ENCODE measurements at places on chromosomes 4 and X.

- no peak for DNase-seq
These were observed 95.0 kb upstream of the UBQLN2 start for GRCh38 chrX:56468441-56468840.

- DNase-seq, result no peak
These were observed 84.4 kb upstream of the ARMCX2 start for GRCh38 chrX:101744085-101744484.

DNA sequence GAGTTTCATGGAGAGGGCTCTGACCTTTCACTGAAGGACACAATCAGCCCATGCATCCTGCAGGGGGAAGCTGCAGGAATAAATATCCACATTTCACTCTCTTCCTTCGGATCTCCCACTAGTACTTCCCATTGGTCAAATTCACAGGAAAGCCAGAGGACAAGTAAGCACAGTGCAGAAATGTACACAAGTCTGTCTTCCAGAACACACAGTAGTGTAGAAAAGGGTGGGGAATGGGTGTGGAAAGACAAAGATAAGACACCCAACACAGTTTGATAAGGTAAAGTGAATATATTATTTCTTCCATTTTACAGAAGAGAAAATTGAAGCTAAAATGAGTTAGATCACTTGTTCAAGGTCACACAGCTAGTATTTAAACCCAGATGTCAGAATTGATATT, 81.1 kb upstream of the PCDH19 start:
- DNase-seq, result no peak

DNA sequence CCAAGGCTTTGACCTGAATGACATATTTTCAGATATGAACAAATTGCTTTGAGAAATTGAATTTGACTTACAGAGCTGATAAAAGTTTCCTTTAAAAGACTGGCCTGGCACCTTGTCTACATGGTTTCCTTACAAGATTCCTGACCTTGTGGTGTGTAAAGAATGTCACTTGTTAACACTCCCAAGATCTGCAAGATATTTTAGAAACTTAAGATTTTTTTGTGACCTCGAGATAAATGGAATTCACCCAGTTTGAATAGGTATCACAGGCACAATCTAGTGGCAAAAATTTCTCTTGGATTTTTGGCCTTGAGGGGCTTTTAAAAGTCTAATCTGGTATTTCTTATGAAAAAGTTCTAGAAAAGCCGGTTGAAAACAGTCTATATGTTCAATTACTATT, 1568.9 kb upstream of the IGFBP7 start:
- no peak for DNase-seq

- no peak for DNase-seq
These were observed 806 bp upstream of the CD99L2 start for GRCh38 chrX:150899191-150899757.

DNA sequence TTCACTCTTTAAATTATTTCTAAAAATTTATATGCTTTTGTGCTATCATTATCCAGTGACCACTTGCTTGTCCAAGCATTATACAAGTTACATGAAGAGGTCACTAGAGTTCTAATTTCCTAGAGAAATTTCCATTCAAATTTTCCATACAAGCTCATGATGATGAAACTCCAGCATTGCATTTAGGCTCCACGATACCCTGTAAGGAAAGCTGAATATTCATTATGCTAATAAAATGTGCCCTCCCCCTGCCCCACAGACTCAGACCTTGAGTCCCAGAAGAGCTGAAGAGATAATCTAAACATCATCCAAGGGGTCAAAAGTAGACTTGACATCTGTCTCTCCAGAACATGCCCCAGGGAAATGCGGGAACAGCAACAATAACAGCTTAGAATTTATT, 19.6 kb upstream of the FAM156A start:
- DNase-seq, result no peak

DNA sequence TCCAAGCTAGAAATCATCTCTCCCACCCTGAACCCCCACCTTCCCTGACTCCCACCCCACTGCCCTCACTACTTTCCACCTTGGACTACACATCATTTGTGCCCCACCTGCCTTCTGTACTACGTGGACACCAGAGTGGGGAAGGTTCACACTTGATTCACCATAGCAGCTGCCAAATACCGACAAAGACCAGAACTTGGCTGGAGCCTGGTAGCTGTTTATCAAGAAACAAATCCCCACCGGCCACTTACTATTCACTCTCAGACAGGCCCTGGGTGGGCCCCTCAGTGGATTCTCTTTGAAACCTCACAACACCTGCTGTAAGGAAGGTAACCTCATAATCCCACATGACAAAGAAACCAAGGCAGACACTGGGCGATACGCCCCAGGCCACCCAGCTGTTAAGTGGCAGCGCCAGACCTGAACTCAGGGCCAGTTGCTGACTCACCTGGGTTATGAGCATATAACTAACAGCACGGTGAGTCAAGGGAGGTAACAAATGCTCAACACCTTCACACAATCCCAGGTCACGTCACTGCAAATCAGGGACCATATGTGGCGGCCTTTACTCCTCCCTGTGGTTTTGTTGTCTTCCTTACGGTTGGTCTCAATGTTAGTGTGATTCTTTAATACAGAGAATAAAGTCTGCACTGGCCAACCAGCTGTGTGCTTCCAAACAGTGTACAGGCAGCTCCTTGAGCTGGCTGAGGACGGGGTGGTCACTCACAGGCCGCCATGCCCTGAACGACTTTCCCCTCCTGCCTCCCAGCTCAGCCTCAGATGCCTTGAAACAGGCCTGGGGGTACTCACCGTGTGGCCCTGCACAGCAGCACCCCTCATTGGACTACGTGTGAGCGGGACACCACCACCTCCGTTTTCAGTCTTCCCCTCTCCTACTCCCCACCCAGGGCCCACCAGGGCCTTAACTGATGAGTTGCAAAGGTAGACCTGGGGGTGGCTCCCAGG, 7.5 kb downstream of the WDR1 start:
- no peak for DNase-seq

- DNase-seq, result no peak
These were observed 278.2 kb upstream of the GATB start for GRCh38 chr4:152039023-152039481.

DNA sequence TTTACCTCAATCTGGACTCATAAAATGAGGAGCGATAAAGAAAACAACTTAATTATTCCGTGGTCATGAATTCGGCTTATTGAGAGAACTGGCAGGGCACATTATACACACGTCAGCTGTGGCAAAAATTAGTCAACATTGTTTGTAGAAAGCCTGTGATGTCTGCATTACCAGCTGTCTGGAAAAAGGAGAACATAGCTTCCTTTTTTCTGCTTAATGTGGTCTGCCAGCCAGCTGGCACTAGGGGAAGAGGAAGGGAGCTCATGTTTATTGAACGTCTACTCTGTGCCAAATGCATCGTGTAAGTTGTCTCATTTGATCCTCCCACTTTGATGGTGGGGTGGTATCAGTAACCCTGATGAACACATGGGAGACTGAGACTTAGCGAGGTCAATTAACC, 367.6 kb downstream of the ARHGAP24 start:
- DNase-seq, result no peak

DNA sequence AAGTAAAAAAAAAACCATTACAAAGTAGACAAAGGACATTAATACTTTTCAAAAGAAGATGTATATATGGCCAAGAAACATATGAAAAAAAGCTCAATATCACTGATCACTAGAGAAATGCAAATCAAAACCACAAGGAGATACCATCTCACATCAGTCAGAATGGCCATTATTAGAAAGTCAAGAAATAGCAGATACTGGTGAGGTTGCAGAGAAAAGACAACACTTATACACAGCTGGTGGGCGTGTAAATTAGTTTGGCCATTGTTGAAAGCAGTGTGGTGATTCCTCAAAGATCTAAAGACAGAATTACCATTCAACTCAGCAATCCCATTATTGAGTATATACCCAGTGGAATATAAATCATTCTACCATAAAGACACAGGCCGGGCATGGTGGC, 39.3 kb downstream of the TASL start:
- no peak for DNase-seq

DNA sequence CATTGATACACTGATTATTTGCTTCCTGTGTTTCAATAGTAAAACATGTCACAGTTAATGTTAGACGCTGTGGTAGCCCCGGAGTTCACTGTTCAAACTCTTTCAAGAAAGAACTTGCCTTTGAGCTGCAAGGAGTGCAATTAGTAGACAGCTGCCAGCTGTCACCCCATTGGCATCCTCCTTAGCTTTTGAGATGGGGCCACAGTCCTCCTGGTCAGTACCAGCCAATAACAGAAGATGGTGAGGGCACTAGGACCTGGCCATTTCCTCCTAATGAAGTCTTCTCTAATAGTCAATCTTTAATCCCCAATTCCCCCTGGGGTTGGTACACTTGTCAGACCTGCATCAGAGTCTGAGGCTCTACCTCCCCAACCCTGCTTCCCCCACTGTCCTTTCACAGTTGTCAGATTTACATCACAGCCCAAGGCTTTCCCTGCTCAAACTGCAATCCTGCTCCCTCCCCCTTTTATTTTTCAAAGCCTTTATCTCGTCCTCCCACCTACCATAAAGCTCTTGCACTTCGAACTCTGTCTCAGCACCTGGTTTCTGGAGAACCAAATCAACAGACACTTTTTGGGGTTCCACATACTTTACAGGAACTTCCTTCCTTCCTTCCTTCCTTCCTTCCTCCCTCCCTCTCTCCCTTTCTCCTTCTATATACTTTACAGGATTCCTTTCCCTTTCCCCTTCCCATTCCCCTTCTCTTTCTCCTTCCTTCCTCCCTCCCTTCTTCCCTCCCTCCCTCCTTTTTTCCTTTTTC, 182.0 kb downstream of the RASL11B start:
- DNase-seq, result no peak

- DNase-seq, result no peak
These were observed 10.6 kb downstream of the HGFAC start for GRCh38 chr4:3452376-3452775.

DNA sequence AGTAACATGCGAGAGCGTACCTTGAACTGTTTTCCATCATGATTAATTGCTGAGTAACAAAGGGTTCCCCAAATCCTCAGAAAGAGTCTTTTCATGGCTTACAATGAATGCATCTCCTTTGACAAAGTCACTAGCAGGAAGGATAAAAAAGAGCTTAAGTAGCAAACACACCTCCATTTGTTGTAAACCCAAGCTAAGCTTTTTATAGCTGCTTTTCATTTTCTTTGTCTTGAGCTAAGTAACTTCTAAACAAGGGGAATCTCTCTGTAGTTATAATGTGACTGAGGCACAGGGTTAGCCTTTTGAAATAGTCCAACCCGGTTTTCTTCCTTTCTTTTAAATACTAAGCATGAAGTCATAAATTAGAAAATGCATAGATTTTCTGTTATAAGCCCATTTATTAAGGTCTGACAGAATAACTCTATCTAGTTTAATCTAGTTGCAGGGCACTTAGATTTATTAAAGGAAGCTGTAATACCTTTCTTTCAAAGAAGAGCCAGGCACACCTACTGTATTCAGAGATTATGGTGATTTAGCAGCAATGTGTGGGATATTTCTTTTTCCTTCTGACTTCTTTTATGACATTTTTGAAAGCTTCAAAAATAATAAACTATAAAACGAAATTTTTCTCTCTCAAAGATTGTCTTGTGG, 226.9 kb upstream of the SMIM31 start:
- DNase-seq, result no peak

DNA sequence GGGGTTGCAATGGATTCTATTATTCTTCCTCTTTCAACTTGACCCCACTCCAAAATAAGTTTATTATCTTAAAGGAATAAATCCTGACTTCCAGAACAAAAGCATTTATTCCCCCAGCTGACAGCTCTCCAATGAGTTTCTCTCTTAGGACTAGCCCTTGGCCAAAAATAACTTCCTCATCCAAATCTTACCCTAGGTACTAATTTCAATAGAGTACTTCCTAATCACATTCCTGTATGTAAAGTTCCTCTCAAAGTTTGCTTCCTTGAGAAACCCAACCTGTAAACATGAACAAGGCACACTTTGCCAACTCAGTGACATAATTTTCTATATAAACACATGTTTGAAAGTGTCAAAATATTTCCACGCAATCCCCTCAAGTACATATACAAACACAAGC, 671.2 kb upstream of the GALNTL6 start:
- no peak for DNase-seq
